ENCODE measurements at places on chromosomes 7 and 10. TPM values are rescaled to one million over a fixed set of nuclear protein-coding genes. Genes with fewer than 3 reads are reported as not detected.

Gene PCBD1
- 31.6 TPM for total RNA-seq

Gene ZNF239
- 3.4 TPM for total RNA-seq

Gene NUTM2D
- 1.6 TPM for total RNA-seq

Gene CYP3A7
- total RNA-seq = not detected

Gene HYAL4
- total RNA-seq = not detected

Gene HHEX
- total RNA-seq = 4.6 TPM

Gene CFAP70
- total RNA-seq = 1.6 TPM

Gene SPDYE9
- total RNA-seq = not detected

Measured in aortic smooth muscle cell (primary cell).